ENCODE measurements at places on chromosomes 7 and 10.
A peak's percentile ranks its signal among the peaks of the same experiment; 100 is the strongest.

GRCh38 chr10:102712843-102713538 is 1.2 kb downstream of the ARL3 start:
- DNase-seq: no peak

GRCh38 chr7:20906801-20907453 is 120.2 kb upstream of the SP8 start:
- no peak for DNase-seq

DNA sequence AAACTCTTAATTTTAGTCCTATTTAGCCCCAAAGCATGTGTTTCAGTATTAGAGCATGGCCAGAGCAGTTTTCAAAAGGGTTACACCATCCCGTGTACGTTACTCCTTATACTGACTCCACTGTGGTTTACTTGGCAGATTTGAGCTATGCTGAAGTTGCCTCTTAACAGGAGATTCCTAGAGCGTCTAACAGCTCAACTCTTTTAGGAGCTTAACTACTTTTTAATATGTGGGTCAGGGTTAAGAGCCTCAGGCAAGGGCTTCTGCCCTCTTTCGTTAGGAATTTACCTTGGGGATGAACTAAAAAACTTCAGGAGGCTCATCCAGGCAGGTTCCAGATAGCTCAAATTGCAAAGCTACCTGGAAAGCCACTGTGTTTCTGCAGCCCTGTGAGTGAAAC is 674.8 kb upstream of the C7orf33 start:
- no peak for DNase-seq

GRCh38 chr10:108544500-108545120 is 1378.7 kb downstream of the XPNPEP1 start:
- no peak for DNase-seq

DNA sequence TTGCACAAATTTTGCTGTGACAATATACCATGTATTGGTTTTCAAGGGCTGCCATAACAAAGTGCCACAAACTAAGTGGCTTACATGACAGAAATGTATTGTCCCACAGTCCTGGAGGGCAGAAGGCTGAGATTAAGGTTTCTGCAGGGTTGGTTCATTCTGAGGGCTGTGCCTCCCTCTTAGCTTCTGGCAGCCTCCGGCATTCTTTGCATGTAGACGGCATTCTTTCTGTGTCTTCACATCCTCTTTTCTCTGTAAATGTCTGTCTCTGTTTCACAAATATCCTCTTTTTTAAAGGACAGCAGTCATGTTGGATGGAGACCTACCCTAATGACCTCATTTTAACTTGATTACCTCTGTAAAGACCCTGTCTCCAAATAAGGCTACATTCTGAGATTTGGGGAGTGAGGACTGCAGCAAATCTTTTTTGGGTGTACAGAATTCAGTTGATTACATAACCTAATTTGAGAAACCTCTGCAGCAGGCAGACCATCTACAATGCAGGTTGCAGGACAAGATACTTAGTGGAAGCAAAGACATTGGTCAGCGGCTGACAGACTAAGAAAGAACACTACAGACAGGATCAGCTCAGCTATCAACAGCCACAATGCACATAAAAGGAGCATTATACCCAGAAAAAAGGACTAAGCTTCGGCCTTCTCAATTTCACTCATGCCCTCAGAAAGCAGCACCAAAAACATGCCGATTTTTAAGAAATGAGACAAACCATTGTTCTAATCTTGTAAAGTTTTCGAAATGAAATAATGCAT is 84.6 kb upstream of the FAM3C start:
- DNase-seq: no peak

GRCh38 chr7:85806321-85806720 is 619.5 kb upstream of the SEMA3D start:
- DNase-seq: no peak

- no peak for DNase-seq
Observed at GRCh38 chr7:158642149-158642548, 54.5 kb upstream of the PTPRN2 start.

DNA sequence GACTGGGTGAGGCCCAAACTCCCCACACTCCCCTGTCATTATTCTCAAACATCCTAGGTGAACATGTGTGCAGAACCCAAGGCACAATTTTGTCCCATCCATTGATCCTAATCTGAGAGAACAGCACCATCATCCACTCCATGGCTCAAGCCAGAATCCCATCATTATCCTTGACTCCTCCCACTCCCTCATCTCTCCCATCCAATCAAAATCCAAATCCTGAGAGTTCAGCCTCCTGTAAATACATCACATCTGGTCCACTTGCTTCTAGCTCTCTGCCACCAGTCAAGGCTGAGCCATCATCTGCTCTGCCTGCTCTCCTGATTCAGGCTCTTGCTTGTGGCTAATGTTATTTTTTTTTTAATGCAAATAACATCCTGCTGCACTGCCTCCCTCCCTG is 75.9 kb upstream of the SLF2 start:
- no peak for DNase-seq

- peak; percentile 41 for DNase-seq
Observed at GRCh38 chr10:3780021-3780770, 4.8 kb downstream of the KLF6 start.

GRCh38 chr7:149586646-149587645 is 89.3 kb upstream of the ZNF746 start:
- no peak for DNase-seq

- no peak for DNase-seq
Observed at GRCh38 chr7:45456747-45457524, 117.2 kb upstream of the ADCY1 start.

DNA sequence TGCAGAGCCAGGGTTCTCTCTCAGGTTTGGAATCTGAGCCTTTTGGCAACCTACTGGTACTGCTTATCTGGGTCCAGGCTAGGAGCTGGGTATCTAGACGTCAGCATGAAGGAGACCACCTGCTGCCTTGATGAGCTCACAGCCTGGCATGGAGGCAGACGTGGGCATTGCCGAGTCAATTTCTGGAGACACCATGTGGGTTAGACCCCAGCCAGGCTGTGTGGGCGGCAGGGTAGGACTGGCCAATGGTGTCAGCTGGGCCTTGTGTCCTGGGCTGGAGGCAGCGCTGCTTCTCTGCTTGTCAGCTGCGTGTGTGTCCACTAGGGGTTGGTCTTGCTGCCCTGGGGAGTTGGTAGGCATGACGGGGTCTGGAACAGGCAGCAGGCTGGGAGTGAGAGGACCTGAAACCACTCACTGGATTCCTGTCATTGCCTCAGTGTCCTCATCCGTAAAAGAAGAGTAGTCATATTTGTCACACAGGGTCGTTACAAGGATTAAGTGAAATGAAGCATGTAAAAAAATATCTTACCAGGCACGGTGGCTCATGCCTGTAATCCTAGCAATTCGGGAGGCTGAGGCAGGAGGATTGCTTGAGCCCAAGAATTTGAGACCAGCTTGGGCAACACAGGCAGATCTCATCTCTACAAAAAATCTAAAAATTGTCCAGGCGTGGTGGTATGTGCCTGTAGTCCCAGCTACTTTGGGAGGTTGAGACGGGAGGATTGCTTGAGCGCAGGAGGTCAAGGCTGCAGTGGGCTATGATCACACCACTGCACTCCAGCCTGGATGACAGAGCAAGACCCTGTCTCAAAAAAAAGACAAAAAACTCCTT is 31.7 kb upstream of the ANKRD2 start:
- DNase-seq: no peak

- DNase-seq: no peak
Observed at GRCh38 chr10:32318476-32318896, 28.5 kb downstream of the EPC1 start.

- DNase-seq: no peak
Observed at GRCh38 chr10:53765311-53765710, 992.7 kb upstream of the MBL2 start.

- no peak for DNase-seq
Observed at GRCh38 chr10:102629661-102630614, 14.3 kb upstream of the TRIM8 start.

DNA sequence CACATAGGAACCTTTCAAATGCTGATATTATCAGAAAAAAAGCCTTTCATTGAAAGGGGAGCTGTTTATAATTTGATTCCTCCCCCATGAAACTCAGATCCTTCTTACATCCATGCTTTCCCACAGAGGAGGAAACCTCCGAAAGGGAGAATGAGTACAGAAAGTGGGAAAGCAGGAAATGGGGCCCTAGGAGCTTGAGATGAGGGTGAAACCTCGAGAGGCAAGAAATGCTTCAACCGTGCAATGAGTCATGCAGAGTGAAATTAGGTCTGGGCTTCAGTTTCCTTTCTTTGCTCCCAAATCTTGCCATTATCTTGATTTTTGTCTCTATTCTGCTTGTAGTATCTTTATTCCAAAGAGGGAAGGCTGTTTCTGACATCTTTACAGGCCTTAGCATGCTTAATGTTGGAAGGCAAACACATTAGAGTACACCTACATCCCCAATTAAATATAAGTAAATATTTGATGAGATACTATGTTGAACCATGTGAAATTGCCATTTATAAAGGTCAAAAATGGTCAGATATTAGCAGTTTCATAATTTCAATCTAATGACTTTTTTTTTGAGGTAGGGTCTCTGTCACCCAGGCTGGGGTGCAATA is 79.1 kb downstream of the NAMPT start:
- DNase-seq: no peak

DNA sequence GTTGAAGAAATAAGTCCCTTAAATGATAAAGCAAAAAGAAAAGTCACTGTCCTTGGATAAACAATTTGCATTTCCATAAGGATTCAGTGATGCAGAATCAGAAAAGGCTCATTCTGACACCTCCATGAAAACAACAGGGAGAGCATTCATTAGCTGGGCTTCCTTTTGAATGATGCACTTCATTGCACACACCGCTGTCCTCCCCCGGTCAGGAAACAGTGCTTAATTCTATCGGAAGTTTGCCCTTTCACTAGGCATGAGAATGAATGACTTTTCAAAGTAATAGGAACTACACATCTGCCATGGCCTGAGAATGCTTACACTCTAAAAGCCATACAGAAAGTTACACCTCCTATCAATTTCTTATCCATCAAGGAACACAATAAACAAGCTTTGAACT is 4.2 kb downstream of the PCDH15 start:
- no peak for DNase-seq

GRCh38 chr7:106813705-106814305 is 51.3 kb upstream of the PIK3CG start:
- no peak for DNase-seq

- no peak for DNase-seq
Observed at GRCh38 chr7:157253850-157254249, 83.0 kb upstream of the DNAJB6 start.

DNA sequence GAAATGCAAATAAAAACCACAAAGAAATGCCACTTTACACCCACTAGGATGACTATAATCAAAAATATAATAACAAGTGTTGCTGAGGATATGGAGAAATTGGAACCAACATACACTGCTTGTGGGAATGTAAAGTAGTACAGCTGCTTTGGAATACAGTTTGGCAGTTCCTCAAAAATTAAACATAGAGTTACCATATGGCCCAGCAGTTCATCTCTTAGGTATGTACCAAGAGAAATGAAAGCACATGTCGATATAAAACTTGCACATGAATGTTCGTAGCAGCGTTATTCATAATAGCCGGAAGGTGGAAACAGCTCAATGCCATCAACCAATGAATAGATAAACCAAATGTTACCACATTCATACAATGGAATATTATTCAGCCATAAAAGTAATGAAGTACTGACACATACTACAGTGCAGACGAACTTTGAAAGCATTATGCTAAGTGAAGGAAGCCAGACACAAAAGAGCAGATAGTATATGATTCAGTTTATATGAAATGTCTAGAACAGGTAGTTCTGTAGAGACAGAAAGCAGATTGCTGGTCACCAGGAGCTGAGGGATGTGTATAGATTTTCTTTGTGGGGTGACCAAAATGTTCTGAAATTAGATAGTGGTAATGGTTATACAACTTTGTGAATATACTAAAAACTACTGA is 12.4 kb downstream of the BCAP29 start:
- DNase-seq: no peak

DNA sequence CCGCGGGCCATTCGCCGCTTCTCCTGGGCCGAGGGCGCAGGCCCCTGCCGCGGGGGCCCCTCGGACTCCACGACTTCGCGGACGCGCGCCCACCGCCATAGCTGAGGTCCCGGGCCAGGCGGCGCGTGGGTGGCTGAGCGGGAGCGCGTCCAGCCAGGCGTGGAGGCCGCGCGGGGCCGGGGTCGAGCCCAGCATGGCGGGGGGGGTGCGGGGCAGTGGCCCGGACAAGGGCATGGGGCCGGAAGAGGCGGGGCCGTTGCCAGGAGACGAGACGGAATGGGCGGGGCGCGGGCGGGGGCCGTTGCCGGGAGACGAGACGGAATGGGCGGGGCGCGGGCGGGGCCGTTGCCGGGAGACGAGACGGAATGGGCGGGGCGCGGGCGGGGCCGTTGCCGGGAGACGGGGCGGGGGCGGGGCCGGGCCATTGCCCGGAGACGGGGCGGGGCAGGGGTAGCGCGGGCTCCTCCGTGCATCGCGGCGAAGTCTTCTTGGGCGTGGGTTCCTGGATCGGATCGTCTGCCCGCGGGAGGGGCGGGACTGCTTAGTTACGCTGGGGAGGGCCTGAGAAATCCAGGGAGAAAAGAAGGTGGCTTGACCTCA is 14.8 kb downstream of the ADAM8 start:
- DNase-seq: peak; percentile 89

GRCh38 chr7:16348251-16348650 is 73.1 kb downstream of the CRPPA start:
- no peak for DNase-seq

DNA sequence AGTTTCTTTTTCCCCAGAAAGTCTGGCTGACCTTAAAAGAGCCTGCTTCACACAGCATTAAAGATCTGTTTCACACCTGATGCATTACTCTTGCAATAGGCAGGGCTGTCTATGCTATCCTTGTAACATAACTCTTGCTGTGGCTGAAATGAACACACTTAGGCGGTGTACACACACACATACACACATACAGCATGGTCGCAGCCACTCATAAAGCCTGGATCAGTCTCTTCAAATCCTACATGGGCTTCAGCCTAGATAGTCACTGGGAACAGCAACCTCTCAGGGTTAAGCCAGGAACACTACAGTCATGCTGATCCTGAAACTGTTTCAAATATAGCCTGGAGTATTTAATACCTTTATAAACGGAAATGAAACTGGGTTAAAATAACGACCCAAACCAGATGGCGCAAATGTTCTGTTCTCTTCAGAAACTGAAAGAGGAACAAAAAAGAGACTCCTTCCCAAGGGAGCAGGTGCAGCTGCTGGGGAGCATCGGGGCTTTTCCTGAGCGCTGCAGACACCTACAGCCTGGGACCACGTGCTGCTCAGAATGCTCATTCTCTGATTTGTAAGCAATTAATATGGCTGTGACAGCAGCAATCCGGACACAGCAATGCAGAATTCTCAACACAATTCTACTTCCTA is 61.0 kb upstream of the SFMBT2 start:
- DNase-seq: no peak

DNA sequence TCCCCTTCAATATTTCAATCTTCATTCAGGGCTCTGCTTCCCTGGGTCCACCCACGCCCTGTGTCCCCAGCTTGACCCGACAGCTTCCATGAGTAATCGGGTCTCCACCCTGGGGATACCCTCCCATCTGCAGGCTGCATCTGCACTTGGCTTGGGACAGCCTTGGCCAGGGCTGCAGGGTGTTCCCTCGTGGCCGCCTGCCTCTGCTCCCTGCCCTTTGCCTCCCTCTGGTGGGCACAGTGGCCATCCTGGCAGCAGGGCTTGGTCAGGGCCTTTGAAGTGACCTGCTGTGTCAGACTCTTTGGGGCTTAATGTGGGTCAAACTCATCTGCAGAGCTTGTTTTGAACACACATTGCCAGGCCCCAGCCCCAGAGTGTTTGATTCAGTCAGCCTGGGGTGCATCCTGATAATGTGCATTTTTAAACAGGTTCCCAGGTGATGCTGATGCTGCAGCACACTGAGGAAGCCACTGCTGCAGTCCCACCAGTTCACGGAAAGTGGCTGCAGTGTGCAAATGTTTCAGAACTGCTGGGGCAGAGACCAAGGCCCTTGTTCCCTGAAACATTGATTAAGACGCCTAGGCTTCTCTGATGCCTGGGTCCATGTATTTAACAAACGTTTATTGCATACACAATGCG is 80.7 kb upstream of the SEC61G start:
- peak; percentile 73 for DNase-seq
